Activated CD4-positive, alpha-beta T cell treated with anti-CD3 and anti-CD28 coated beads, Interleukin-2, Interleukin-6, amounts not matched to agents 100 ng/mL and 50 ng/mL, durations not matched to agents 16 hours and 8 hours (primary cell): ENCODE measurements at places on chromosomes 2 and 18.

DNA sequence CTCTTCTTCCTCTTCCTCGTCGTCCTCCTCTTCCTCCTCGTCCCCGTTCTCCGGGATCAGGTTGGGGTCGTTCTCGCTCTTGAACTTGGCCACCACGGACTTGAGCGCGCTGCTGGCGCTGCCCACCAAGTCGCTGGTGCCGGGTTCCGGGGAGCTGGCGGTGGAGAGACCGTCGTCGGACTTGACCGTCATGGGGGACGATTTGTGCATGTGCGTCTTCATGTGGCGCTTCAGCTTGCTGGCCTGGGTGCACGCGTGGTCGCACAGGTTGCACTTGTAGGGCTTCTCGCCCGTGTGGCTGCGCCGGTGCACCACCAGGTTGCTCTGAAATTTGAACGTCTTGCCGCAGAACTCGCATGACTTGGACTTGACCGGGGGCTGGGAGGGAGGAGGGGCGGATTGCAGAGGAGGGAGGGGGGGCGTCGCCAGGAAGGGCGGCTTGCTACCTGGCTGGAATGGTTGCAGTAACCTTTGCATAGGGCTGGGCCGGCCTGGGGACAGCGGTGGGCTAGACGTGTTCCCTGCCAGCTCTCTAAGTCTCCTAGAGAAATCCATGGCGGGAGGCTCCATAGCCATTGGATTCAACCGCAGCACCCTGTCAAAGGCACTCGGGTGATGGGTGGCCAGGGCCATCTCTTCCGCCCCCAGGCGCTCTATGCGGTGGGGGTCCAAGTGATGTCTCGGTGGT is 91.9 kb downstream of the BCL11A start:
- no peak for DNase-seq

DNA sequence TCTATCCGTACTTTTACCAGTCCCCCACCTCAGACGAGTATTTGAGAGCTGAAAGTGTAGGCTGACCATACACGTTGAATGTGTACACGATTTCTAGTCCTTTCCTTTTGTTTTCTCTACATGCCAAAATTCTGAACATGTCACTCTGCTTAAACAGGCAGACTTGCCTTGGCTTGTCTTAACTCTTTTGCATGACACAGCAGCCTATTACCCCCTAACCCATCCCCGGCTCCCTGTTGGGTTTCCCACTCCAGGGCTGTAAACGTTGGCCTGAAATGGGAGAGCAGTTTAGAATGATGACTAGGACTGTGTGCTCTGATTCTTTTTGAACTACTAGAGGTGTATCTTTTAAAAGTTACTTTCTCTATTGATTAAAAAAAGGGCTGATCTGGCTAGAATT is 19.1 kb downstream of the MTCL1 start:
- no peak for DNase-seq

- no peak for DNase-seq
These were observed 167.5 kb upstream of the PID1 start for GRCh38 chr2:229438430-229439159.

DNA sequence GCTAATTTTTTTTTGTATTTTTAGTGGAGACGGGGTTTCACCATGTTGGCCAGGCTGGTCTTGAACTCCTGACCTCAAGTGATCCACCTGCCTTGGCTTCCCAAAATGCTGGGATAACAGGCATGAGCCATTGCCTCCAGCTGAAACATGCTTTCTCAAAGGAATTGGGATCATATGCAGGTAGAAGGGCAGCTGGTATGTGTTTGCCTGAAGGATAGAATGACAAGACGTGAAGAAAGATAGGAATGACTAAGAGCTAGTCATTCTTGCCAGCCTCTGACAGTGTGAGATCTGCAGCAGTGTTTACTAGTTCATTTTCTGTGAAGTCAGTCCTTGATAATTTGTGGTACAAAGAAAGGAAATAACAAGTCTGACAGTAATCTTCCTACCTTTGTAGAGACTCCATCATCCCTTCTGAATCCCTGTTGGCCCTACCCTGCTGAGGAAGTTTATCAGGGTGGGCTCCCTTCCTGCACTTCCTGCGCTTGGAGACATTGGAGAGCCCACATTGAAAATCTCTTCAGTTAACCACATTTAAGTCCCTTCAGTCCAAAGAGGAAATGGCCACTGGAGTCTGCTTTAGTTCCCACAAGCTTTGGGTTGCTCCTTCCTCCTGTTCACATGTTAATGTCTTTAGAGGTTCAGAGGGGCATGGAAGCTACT is 14.7 kb downstream of the CFLAR start:
- peak; percentile 85 for DNase-seq

DNA sequence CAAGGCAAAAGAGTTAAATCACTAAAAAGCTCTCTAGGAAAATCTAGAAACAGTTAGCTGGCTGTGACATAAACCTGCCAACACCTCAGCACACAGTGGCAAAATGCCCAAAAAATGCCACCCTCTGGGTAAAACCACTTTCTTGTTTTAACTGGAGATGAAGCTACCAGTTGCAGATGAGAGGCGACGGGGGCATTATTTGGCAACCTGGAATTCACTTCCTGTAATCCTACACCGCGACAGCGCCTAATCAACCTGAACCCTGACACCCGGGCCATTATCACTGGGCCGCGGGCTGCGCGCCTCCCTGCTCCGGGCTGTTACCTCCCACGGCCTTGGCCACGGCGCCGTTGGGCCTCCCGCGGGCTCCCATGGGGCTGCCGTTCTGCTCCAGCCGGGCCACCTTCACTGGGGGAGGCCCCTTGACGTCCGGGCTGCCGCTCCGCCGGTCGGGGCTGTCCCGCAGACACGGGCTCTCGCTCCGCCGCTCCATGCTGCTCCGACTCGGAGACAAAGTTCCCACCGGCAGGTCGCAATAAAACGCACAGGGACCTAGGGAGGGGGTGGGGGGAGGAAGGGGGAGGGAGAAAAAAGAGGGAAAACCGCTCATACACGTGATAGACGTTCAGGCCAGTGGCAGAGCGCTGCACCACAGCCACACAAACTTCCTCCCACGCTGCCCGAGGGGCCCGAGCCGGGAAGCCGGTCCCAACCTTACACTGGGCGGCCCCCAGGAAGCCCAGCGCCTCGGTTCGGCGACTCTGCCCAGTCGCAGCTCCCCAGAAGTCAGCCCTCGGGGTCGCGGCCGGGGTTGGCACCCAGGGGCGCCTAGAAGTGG is 2.0 kb downstream of the SATB2 start:
- DNase-seq = no peak

GRCh38 chr18:5993938-5994337 is 98.6 kb upstream of the TMEM200C start:
- no peak for DNase-seq

GRCh38 chr2:7084601-7085000 is 167.4 kb downstream of the RNF144A start:
- DNase-seq = no peak

DNA sequence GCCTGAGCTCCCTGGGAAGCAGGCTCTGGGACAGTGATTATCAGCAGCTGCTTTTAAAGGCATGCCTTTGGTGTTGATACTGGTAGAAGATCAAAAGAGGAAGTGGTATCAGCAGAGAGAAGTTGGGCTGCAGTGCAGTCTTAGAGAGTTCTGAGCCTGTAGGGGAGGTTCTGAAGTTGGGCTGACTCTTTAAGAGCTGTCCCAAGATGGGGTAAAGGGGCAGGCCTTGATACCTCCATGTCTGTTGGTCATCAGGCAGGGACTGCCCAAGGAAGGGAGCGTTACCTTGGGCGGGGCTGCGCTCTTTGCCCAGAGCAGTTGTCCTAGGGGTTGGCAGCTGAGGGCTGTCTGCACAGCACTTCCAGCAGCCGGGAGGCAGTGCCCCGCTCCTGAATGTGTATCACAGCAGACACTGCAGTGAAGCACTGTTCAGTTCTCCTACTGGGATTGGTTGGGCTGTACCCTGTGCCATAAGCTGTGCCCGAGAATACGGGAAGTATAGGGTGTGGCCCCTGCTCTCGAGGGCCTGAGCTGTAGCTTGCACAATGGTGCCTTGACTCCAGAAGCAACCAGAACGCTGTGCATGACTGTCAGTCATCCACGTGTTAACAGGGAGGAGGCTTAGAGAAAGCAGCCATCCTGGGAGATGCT is 177.0 kb downstream of the CTIF start:
- no peak for DNase-seq

GRCh38 chr2:6394276-6394675 is 471.4 kb downstream of the CMPK2 start:
- DNase-seq = no peak

GRCh38 chr2:65436824-65437221 is 4.4 kb upstream of the SPRED2 start:
- peak; percentile 87 for DNase-seq

- no peak for DNase-seq
These were observed 31.1 kb downstream of the TMEM178A start for GRCh38 chr2:39696838-39697237.

GRCh38 chr18:49561289-49562193 is at the start of gene LIPG:
TSS of gene LIPG (plus strand) at chr18:49562057. CDS start at chr18:49562309, 252 bp downstream.
- peak; percentile 63 for DNase-seq

DNA sequence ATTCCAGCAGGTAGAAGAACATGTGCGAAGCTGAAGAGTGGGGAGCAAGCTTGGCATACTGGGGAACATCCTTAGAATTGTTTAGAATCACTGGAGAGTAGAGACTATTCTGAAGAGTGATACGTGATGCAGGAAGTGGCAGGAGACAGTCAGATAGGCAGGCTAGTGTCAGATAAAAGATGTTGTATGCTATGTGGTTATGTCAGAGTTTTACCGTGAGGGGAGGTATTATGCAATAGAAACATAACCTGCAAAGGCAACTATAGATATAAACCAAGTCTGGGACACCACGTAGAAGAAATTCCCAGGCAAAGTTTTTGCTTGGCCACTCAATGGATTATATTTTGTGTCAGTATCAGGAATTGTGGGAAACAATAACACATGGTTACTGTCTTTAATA is 62.0 kb upstream of the ZSWIM2 start:
- DNase-seq = no peak

- no peak for DNase-seq
These were observed 15.3 kb upstream of the PTPN4 start for GRCh38 chr2:119744335-119744939.

DNA sequence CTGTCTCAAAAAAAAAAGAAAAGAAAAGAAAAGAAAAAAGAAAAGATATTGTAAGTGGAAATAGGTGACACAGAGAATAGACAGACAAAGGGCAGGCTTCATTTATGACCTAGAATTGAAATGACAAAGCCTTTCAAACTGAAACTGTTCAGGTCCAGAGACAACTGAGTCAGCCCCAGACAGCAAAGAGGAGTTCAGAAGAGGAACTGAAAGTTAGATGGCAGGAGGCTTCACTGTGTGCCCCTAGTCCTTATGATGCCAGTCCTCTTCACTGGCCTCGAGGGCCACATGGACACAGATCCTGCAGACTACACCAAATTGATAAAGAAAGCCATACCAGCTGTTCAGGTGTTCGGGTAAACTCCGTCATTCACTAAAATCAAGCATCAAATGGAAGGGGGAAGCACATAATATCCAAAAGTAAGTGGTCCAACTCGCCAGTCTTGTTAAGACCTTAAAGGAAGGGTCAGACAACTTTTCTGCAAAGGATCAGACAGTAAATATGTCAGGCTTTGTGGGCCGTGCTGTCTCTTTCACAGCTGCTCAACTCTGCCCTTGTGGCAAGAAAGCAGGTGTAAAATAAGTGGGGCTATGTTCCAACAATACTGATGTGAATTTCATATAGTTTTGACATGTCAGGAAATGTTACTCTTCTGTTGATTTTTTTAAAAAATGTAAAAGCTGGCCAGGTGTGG is 231.9 kb upstream of the MGAT5 start:
- DNase-seq = peak; percentile 32
